ENCODE measurements at places on chromosomes 2 and 18.
A peak's percentile ranks its signal among the peaks of the same experiment; 100 is the strongest.

DNA sequence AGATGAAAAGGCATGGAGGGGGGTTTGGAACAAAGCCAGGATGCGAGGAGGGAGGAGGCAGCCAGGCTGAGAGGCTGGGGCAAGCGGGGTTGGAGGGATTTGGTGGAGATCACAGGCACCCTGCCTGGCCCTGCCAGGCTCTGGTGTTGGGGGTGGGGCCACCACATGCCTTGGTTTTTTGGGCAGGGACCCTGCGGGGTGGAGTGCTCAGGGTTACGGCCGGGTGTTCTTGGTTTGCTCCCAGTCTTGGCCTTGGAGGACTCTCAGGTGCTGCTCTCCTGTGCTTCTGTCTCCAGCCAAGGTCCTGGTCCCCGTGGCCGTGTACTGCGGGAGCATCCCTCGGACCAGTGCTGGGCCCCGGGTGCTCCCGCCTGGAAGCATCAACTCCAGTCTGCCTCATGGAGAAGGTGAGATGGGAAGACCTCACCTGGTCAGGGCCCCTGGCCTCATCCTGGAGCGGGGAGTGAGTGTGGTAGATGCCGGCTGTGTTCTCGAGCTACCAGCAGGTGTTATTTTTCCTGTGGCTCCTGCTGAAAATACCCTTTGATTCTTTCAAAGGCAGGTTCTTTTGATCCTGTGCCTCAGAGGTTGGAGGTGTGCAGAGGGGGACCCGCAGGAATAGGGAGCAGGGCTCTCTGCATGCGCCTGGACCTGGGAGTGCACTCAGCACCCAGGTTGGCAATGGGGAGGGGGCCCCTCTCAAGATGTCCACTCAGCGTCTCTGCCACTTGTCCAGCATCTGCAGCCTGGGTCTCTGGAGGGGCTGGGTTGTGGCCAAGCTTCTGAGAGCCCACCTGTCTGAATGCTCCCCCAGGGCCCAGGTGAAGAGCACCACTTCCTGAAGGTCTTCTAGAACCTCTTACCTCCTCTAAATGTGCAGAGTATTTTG, 17.0 kb downstream of the TOGARAM2 start:
- DNase-seq = no peak

DNA sequence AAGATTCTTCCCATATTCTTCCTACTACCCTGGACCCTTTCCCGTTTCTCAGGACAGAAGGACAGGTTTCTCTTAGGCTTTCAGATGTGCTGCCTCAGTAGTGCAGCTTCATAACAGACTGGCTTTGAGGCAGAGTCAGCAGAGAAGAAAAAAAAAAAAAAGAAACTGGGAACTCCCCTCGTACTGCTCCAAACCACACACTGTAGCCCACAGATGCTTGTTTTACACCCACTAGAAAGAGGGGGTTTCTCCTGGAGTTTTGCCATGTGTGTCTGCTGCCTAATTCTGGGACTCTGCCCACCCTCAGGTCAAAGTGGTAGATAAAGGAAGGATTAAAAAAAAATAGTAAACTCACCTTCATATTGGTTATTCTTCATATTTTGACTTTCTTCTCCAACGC, 95.9 kb downstream of the NCOA1 start:
- DNase-seq = no peak

DNA sequence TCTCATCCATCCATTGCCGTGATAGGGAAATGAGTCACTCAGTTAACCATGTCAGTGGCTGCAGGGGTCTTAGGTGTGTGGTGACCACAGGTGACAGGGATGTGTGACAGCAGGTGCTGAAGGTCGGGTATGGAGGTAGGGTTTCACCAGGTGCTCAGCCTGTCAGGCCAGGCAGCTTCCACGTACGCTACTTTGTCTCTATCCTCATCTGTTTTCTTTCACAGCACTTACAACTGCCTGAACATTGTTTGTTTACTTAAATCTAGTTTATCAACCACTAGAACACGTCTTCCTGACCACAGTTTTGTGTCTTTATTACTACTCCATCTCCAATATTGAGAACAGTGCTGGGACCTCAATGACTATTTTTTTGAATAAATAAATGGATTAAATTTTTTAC, 11.4 kb upstream of the UXS1 start:
- DNase-seq = no peak

GRCh38 chr2:59665021-59665420, 888.4 kb downstream of the BCL11A start:
- no peak for DNase-seq

DNA sequence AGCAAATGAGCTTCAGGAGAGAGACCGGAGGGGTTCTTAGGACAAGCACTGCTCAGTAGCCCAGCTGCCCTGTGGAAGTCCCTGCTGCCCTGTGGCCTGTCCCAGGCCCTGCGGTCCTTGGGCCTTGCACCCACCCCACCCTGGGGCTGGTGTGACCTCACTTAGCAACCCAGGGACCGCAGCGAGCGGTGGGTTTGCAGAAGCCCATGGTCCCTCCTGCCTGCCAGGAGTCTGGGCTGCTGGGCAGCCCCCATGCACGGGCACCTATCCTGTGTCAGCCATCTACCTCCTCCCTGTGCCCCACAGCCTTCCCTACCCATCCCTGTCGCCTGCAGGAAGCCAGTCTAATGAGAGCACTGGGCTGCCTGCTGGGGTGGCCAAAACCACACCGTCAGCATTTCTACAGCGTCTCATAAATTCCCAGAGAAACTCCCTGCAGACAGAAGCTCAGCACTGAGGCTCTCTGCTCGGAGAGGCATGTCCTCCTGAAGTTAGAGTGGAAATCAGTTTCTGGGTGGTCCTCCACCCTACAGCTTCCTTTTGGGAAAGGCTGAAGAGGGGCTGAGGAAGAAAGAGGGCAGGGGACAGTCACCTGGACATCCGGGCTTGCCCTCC, 231.1 kb upstream of the HS6ST1 start:
- no peak for DNase-seq

DNA sequence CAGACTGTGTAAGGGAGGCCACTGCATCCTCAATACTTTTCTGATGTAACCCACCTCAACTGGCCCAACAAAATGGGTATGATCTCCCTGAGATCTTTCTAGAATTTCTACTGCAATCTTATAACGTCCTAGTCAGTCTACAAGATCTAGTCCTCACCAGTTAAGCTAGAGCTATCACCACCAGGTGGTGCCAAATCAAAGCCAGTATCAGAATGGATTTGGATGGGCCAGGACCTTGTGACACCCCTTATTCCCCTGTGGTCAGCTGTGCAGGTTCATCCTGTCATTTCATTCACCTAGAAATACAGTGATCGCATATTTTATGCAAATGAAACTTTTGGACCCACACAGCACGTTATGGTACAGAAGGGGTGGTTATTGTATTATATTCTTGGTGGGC, 90.3 kb downstream of the OLA1 start:
- DNase-seq = peak; percentile 47

DNA sequence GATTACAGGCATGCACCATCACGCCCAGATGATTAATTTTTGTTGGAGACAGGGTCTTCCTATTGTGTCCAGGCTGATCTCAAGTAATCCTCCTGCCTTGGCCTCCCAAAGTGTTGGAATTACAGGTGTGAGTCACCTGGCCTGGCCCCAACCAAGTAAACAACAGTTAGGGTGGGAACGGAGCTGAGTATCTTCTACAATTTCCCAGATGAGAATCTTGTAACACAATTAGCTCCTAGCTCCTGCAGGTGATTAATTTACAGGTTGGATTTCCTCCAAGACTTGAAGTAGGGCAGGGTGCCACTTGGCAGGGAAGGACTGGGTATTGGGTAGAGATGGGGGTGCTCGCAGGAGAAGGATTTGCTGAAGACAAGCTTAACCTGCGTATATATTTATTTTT, 17.8 kb downstream of the NLRC4 start:
- no peak for DNase-seq

GRCh38 chr18:59039449-59039848, 100.2 kb upstream of the SEC11C start:
- DNase-seq = no peak

GRCh38 chr2:16318051-16318450, 347.6 kb downstream of the CYRIA start:
- no peak for DNase-seq

DNA sequence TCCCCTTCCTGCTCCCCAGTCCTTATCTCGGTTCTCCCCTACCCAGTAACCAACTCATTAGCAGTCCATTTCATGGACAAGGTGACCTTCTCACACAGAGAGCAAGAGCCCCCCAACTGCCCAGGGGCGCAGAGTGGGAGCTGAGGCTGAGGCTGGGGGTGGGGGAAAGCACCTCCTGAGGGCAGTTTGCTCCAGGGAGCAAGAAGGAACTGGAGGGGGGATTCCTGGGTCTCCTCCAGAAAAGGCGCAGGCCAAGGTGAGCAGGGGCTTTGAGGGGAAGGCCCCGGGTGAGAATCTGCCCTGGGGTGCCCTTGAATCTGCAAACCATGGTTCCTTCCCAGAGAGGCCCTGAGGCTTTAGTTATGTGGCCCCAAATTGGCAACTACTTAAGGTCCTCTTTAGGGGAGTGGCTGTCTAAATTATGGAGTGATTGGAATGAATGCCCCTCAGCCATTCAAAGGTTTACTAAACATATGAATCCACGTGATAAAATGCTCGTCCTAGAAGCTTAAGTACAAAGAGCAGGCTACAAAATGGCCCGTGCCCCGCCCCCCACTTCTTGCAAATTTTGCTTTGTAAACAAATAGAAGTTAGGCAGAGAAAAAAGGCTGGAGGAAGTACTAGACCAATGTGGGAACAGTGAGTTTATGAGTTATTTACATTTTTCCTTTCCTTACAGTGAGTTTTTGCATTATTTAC, 123.5 kb upstream of the HS6ST1 start:
- no peak for DNase-seq

GRCh38 chr2:33219114-33219513, 257.3 kb upstream of the RASGRP3 start:
- DNase-seq = no peak

DNA sequence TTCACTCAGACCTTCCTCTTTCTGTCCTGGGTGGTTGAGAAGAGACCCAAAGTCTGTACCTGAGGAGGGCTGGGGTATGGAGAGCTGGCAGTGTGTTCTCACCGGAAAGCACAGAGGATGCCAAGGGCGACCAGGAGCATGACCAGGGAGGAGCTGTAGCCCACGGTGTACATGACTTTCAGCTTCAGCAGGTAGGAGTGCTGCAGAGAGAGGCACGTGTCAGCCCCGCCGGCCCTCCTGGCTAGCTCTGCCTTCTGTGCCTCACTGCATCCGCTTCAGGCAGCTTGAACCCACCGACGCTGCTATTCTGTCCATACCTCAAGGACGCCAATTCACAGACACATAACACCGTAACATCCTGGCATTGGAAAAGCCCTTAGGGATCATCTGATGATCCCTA, 34.0 kb downstream of the TMEM37 start:
- DNase-seq = no peak

DNA sequence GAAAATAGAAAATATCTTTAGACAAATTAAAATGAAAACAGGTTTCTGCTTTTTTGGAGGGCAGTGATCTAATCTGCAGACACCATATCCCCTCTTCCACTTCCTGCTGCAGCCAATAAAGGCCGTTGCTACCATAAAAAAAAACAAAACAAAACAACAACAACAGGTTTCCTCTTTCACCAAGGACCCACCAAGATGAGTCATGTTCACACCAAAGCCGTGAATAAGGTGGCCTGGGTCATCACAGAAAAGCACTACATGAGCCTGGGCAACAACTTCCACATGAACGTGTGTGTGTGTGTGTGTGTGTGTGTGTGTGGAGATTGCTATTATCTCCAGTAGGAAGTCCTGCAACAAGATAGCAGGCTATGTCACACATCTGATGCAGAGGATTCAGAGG, 24.8 kb upstream of the TFCP2L1 start:
- no peak for DNase-seq

DNA sequence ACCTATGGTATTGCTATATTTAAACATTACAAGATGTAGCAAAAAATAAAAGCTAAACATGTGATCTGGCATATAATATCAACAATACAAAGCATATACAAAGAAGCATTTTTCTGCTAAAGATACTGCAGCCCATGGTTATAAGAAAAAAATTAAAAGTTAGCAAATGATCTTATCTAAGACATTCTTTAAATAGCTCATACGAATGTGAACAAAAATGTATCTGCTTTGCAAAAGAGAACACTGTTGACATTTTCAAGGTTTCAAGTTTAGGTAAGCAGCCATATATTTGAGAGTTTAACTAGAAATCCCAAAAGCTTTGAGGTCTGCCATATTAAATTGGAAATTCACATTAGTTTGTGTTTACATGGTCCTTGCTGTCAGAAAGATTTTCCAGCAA, 301.0 kb upstream of the SLC39A10 start:
- DNase-seq = no peak

GRCh38 chr2:61905372-61906185, at the start of gene COMMD1:
COMMD1 (plus strand) TSS chr2:61905674; CDS start chr2:61905679, 5 bp downstream.
- DNase-seq = peak; percentile 64

GRCh38 chr18:53771664-53772063, 452.8 kb downstream of the MBD2 start:
- no peak for DNase-seq

- no peak for DNase-seq
These were observed at the start of gene KLF7 for GRCh38 chr2:207165121-207166038. KLF7 (minus strand) TSS chr2:207165948; CDS start chr2:207165568, 380 bp downstream.

DNA sequence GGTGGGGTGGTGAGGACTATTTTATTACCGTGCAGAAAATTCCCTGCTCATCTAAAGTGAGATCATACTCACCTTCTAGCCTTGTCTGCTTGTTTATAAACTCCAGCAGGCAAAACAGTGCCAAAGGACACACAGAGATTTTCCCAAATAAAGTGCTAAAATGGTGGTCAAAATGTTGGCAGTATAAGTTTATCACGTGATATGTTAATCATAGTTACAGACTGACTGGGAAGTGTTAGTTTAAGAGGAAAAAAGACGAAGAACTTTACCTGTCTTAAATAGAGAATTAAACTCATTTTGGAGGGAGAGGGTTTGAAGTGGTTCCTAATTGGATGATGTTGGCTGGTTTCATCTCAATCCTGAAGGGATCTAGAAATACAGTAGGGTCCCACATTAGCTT, 691.7 kb upstream of the FANCL start:
- no peak for DNase-seq

GRCh38 chr2:64999754-65000153, 10.6 kb downstream of the SLC1A4 start:
- DNase-seq = no peak

GRCh38 chr2:60309941-60310660, 243.4 kb downstream of the BCL11A start:
- no peak for DNase-seq

GRCh38 chr18:2964361-2965010, 48.5 kb downstream of the LPIN2 start:
- DNase-seq = no peak

- DNase-seq = no peak
These were observed 1.7 kb upstream of the MAPK4 start for GRCh38 chr18:50558157-50558556.

DNA sequence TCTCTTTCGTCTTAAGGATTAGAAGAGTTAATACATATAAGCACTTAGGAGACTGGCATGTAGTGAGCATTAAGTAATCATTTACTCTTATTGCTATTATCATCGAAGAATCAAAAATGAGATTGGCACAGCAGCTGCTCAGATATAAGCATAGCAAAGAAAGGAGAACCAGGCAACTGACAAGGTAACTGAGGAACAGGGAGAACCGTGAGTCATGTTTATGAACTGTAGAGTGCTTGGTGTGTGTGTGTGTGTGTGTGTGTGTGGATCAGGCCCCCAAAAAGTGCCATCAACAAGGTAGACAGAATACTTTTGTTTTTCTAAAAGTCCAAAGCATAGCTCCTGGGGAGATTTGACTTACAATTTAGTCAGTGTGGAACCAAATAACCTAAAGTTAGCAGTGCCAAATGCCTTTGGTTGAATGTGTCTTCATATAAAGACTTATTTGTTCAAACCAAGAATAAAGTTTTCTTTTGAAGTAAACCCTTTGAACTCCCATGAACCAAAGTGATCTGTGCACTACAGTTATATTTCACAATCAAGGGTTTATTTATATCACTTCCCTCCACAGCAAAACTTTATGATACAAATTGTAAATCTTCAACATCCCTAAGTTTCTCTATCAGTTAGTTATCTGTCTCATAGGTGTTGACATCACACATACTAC, 660.6 kb downstream of the NYAP2 start:
- DNase-seq = no peak

Measured in NCI-H460 (cell line).